ENCODE measurements at places on chromosomes 3 and 15. TPM values are rescaled to one million over a fixed set of nuclear protein-coding genes. Genes with fewer than 3 reads are reported as not detected.

SUCNR1 gene
- total RNA-seq = not detected

PRICKLE2 gene
- total RNA-seq = not detected

FES gene
- 24.2 TPM for total RNA-seq

PRR20G gene
- not detected for total RNA-seq

DNA sequence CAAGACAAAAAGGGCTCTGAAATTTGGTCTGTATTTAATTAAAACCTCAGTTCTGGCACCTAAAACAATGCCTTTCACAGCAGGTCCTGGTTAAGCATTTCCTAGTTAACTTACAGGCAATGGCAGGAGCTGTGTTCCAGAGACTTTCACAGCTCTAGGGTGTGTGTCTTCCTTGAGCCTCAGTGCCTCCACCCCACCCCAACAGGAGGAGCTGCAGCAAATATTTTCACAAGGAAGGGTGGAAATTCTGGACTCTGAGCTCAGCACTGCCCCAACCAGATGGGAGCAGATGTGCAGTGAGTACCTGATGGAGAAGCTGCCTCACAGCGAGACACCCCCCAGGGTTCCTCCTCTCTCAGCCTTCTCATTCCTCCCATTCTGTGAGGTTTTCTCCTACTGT, 106.3 kb upstream of the SPATA12 start:
- no peak for DNase-seq
- no peaks in the 10 kb centered on the region for H3K36me3 ChIP-seq
- no peak overlapping the region for H3K27ac ChIP-seq

- peaks cover 14% of the 10 kb centered on the region for H3K4me1 ChIP-seq
- H3K27me3 ChIP-seq = peaks cover 2% of the 10 kb centered on the region
- no peak overlapping the region for H3K27ac ChIP-seq
- H3K4me3 ChIP-seq = no peak overlapping the region
- no peaks in the 10 kb centered on the region for H3K36me3 ChIP-seq
Observed at GRCh38 chr3:189629803-189630455, 1.3 kb upstream of the TP63 start.

GRCh38 chr15:36571301-36571700, 8.1 kb upstream of the CDIN1 start:
- H3K36me3 ChIP-seq = no peaks in the 10 kb centered on the region
- H3K4me3 ChIP-seq = no peak overlapping the region
- no peak overlapping the region for H3K27ac ChIP-seq
